ENCODE measurements at places on chromosomes 7 and 10.

GRCh38 chr10:127293640-127294039 is 97.2 kb upstream of the INSYN2A start:
- DNase-seq: no peak

- no peak for DNase-seq
Measured at GRCh38 chr7:77831481-77831880, 32.9 kb downstream of the PHTF2 start.

DNA sequence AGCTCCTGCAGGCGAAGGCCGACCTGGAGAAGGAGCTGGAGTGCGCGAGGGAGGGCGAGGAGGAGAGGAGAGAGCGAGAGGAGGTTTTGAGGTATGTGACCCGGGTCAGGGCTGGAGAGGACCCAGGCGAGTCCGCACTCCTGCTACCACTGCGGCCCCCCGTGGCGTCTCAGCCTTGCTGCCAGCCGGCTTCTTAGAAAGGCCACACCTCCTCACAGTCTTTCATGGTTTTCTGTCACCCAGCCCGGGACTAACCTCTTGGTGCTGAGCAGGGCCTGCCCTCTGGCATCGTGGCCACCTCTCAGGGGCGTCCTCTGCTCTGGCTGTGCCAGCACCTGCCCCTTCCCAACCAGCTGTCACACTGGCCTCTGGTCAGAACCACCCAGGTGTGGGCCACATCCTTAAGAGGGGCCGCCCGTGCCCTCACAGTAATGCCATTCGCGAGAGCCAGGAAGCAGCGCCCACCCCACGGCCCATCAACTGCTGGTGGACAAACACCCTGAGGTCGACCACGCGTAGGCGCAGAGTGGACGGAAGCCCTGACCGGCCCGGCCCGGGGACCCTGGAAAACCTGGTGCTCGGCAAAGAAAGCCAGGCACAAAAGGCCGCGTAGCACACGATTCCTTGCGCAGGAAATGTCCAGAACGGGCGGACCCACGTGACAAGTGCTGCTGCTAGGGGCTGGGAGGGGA is 34.4 kb downstream of the IQCE start:
- no peak for DNase-seq

DNA sequence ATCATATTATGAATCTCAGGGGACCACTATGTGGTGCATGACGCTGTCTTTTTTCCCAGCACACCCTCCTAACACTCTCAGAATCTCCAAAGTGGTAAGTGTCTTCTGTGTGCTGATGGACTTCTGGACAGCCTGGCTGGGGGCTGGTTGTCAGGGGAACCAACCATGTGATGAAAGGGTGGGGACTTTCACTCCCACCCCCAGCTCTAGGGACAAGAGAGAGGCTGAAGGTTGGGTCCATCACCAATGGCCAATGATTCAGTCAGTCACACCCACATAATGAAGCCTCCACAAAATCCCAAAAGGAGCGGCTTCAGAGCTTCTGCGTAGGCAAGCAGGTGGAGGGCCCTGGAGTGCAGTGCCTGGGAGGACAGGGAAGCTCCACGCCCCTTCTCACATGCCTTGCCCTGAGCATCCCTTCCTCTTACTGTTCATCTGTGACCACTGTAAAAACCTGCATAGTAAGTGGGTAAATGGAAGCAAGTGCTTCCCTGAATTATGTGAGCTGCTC is 44.6 kb downstream of the RASGEF1A start:
- peak; percentile 40 for DNase-seq

GRCh38 chr10:74932648-74933047 is 106.2 kb downstream of the KAT6B start:
- DNase-seq: no peak
